ENCODE measurements at places on chromosomes 5 and 9.

GRCh38 chr9:37471942-37472684 is 6.9 kb upstream of the ZBTB5 start:
- DNase-seq, result no peak

- DNase-seq, result peak; percentile 92
Measured at GRCh38 chr5:168706655-168707069, 127.5 kb upstream of the PANK3 start.

GRCh38 chr5:32302835-32303754 is 9.6 kb downstream of the MTMR12 start:
- peak; percentile 25 for DNase-seq

GRCh38 chr5:39433848-39434247 is 9.1 kb upstream of the DAB2 start:
- no peak for DNase-seq

DNA sequence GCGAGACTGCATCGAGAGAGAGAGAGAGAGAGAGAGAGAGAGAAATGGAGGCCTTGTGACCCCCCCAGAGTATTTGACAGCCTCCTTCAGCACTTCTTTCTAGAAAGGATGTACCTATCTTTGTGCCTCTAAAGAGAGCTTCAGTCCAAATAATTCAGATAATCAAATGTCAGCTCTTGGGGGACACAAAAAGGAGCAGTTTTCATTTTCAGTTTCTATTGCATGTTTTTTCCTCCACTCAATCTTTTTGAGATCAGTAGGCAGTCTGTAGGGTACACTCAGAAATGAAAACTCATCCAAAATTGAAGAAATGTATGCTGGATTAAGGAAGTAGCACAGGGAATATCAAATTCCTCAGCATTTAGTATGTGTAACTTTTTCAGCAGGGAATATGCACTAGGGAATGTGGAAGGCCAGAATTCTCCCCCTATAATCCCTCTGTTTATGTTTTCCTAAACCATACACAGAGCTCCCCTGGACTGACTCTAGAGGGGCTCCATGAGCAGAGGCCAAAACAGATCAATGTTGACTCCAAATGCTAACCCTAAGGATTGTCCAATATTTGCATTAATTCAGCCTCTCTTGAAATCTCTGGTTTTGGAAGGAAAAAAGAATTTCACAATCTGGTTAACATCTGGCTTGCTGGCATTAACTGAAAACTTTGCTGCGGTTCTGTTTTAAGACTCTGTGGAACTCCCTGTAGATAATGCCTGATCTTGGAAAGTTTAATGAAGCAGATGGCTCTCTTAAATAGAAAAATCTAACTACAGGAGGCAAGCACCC is 250.1 kb downstream of the CEMIP2 start:
- peak; percentile 22 for DNase-seq

DNA sequence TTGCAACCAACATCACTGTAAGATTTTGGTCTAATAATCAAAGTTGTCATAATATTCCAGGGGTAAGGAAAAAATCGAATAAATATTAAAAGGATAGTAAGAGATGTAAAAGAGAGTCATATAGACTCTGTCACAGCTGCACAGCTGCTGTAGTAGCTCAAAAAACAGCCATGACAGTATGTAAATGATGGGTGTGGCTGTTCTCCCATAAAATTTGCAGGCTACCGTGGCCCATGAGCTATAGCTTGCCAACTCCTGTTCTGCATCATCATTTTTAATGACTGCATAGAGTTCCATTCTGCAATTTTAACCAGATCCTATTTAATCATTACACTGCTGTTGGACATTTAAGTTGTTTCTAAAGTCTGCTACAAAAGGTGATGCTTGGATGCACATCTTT is 450.5 kb upstream of the MPDZ start:
- no peak for DNase-seq

DNA sequence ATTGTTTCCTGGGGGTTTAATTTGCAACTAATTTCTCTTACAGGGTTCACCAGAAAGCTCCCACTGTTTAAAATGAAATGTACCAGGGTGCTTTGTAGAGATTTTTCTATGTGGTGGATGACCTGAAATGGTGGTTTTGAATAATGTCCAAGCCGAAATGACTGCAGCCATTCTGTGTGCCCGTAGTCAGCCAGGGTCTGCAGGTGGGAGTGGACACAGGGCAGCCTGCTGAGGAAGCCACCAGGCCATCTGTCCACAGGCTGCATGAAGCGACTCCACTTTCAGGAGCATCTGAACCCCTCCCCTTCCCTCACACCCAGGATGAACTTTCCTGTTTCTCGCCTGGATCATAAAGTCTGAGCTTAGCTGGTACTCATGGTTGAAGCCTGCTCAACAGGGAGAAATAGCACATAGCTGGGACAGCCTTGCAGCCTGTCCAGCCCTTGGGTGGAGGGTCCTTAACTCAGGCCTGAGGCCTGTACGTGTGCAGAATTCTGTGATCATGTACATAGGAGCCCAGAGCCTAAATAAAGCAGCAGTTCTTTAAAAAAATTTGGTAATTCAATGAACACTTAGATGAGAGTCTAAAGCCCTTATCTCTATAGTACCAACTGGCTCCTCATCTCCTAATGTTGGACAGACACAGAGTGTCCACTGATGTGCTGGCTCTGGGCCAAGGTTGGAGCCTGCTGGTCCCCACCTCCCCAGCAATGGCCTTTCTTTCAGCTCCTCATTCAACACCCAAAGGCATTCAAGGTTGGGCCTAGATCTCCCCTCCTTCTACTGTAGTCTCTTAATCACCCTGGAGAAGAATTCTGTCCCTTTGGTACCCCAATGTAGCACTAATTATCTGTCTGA is 72.8 kb downstream of the SHB start:
- DNase-seq, result peak; percentile 44

DNA sequence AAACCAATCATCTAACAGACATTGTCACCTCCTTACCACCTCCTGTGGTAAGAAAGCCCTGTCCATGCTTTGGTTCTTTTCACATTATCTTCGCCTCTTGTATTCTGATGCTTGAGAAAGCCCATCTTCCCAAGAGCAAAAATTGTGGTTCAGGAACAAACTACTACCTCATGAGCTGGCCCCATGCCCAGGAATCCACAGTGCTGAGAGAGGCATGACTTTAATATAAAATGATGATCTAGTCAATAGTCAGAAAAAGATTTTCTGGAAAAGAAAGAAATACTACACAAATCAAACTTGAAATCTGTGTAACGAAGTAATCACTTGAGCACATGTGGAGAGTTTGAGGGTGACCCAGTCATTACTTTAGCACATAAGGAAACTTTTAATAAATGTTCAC is 94.7 kb downstream of the FGF10 start:
- no peak for DNase-seq

- no peak for DNase-seq
Measured at GRCh38 chr5:74201334-74202081, 439.0 kb downstream of the ENC1 start.

DNA sequence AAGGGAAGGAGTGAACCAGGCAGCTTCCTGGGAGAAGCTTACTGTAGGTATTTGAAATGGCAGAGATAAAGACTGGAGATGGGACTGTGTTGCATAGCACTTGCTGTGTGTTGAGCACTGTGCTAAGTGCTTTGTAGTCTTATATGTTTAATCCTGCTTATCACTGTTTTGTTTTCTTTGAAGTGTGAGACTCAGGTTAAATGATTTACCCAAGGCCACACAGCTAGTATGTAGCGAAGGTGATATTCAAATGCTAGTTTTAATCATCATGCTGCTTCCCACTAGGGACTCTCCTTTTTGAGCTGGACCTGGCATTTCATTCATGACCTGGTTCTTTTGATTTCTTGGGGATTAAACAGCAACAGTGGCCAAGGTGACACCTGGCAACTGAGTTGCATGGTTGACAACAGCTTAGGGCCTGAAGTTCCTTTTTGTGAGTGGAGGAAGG is 35.3 kb upstream of the SPRY4 start:
- peak; percentile 14 for DNase-seq

DNA sequence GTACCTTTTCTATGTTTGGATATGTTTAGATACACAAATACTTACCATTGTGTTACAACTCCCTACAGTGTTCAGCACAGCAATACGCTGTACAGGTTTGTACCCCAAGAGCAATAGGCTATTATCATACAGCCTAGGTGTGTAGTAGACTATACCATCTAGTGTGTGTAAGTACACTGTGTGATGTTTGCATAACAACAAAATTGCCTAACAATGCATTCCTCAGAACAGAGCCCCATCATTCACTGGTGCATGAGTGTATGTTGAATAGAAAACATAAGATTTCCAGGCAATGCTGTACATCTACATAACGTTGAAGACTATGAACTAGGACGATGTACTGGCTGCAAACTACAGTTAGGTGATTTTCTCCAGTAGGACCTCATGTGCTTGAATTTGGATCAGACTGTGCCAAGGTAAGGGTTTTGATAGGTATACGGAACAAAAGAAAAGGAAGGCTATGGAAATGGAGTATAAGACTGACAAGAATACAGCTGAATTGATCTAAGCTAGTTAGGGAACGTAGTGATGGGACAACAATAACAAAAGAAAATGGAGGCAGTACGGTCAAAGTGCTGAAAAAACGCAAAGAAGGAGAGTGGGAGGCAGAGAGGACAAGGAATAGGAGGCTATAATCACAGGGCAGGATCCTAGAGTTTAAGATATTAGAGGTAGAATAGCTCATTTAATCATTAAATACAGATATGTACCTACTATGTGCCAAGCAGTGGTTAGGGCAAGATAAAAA is 46.9 kb downstream of the FNIP1 start:
- DNase-seq, result no peak

GRCh38 chr9:8241201-8241600 is 441.6 kb upstream of the DMAC1 start:
- DNase-seq, result peak; percentile 25

DNA sequence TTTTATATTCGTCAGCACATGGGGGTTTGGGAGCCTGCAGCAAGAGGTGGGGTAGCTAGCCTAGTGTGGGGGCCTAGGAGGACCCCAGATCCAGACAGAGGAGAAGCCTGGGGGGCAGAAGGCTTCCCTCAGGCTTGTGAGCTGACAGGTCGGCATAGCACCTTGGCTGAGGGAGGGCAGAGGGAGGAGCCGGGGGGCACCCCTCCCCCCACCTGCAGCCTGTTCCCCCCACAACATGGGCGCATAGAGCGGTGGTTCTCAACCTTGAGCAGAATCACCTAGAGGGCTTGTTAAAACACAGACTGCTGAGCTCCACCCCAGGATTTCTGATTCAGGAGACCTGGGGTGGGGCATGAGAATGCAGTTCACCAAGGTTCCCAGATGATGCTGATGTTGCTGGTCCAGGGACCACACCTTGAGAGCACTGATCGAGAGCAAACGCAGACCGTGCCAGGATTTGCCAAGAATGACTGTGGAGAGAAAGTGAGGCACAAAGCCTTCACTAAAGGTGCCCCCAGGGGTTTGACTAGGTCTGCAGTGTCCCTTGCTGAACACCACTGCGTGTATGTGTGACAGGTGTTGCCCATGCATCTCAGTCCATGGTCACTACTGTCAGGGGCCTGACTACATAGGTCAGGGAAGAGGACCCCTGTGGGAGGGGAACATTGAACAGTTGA is 163.3 kb downstream of the MACROH2A1 start:
- DNase-seq, result no peak

DNA sequence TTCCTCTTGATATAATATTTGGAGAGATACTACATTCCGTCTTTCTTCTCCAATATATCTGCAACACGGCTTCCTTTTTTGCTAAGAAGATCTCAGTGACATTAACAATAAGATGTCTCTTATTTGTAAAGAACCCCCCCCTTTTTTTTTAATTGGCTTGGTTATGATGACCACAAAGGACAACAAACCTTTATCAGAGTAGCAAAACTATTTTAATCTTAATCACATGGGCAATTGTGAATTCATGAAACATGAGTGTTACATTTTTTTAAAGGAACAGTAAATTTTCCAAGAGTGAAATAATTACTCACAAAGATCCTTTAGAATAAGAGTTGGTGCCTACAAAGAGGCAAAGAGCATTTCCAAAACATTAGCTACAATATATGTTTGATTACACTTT is 554.1 kb downstream of the MAT2B start:
- no peak for DNase-seq

DNA sequence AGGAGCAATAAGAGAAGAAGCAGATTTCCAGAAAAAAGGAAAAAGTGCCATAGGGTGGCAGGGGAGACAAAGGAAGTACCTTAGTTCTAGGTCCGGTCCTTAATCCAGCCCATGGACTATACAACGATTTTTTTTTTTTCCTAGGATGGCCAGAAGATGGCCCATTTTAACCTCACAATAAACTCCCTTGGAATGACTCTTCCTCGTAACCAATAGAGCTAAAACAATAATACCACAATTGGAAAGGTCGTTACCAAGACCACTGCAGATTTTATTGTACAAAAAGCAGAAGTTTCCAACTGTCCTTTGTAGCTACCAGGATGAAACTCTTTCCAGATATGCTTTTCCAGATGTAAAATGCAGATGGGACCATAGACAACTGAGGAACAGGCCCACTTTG is 34.4 kb upstream of the SSBP2 start:
- DNase-seq, result no peak

GRCh38 chr9:13377171-13377925 is 97.9 kb upstream of the MPDZ start:
- DNase-seq, result no peak

DNA sequence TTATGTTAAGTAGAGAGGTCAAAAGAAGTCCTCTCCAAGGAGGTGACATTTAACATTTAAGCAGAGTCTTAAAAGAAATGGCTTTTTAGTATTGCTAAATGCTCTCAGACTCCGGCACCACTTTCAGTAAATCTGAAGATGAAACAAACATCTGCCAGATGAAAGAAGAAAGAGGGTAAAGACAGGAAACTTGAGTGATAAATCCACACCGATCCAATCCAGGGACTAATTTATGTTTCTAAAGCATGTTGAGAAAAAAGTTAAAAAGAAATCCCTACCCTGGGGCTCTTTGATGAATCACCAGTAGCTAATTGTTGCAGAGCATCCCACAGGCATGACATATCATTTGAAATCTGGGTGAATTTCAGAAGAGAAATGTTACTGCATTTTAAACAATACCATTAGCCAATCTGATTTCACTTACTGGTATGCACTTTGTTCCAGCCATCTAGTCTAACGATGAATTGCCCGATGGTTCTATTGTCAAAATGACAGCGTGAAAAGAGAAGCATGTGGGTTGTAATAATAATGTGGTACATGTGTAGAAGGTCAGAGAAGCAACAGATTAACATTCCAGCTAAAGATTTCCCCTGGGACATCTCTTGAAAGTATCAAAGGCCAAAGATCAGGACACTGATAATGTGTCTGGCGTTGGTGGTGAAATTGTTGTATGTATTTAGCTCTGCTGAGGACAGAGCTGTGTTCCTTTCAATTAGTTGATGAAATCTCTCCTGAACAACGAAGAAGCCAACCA is 485.7 kb downstream of the CSNK1G3 start:
- no peak for DNase-seq
